ENCODE measurements at places on chromosomes 5 and 9.

DNA sequence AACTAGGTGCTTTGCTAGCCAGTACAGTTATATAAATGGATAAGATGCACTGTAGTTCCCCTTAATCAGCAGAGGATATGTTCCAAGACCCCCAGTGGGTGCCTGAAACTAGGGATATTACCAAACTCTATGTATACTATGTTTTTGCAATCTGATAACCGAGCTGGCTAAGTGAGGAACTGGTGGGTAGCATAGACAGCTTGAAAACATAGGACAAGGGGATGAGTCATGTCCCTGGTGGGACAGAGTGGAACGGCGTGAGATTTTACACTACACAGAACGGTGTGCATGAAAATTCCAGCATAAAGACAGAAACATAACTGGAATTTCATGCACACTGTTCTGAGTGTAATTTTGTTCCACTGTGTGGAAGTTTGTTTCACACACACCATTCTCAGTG, 86.9 kb downstream of the BASP1 start:
- DNase-seq = no peak

GRCh38 chr9:33466565-33467495, 6.9 kb downstream of the NOL6 start:
- no peak for DNase-seq

- DNase-seq = no peak
Observed at GRCh38 chr5:41656597-41656996, 146.2 kb upstream of the PLCXD3 start.

GRCh38 chr9:130215341-130216119, 43.3 kb downstream of the NCS1 start:
- no peak for DNase-seq

DNA sequence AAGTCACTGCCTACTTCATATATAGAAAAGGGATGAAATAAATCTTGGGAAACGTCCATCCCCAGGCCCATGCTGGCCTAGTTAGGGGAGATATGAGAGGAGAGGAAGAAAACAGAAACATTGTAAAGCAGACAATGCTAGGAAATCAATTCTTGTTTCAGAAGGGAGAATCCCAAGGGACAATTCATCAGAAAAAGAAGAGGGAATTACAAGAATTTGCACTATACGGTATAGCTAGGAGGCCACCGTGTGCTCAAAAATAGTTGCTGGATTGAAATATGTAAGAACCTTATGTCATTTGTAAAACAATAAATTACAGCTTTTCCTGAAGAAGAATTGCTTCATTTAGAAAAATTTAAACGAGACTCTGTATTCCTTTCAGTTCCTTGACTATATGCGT, 8.3 kb upstream of the SHC3 start:
- no peak for DNase-seq

- DNase-seq = no peak
Observed at GRCh38 chr5:108505608-108506007, 123.7 kb upstream of the FBXL17 start.

GRCh38 chr9:114186605-114187289, 31.4 kb downstream of the COL27A1 start:
- no peak for DNase-seq

DNA sequence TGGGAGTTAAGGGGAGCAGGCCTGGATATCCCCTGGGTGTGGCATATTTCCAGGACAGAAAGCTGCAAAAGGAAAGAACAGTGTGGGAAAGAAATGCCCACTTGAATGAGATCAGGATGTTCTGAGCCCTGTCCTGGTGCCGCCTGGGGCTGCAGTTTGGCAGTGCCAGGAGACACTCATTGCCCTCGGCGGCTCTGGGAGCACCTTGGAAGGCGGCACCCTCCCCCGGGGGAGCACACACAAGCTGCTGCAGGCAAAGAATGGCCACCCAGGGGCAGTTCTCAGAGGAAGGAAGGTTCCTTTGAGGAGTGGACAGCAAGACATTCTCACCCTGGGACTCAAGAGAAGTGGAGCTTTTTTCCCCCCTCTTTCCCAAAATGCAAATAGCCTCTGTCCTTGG, 305.3 kb downstream of the NTRK2 start:
- peak; percentile 78 for DNase-seq

DNA sequence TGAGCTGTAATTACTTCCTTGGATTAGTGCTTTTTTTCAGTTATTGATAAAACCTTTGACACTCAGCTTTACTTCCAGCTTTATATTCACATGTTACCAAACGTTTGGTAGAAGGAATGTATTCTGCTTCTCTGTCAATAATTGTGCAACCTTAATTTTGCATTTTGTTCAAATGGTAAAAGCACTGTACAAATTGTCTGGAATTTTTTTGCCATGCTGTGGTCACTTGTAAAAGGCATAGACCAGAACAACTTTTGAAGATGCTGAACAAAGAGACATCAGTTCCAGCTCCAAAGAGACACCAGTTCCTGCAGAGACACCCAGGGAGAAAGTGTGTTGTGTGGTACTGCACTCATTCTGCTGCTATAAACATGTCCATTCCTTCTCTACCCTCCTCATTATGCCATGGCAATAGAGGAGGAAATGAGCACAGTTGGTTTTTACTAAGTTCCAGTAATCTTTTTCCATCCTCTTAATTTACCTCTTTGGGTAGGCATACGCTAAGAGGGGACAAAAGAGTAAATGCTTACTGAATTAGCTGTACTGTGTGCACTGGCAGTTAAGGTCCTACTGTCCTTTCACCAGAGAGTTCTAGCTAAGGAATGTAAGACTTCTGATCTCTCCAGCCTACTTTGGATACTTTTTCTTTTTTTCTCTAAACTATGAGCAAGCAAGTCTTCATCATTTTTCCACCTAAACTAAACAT, 387.4 kb downstream of the FGF10 start:
- DNase-seq = no peak

- DNase-seq = no peak
Observed at GRCh38 chr5:143331956-143332355, 71.5 kb downstream of the NR3C1 start.

DNA sequence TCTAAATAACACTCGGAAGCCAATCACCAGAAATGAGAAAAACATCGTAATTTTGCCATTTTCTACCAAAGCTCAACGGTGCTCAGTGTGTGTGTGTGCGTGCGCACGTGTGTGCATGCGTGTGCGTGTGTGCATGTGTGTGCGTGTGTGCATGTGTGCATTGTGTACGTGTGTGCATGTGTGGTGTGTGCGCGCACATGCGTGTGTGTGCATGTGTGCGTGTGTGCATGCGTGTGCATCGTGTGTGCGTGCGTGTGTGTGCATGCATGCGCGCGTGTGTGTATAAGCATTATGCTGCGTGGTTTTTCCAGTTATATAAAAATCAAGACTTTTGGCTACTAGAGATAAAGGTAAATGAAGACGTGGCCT, 165.0 kb downstream of the DAB2IP start:
- no peak for DNase-seq

DNA sequence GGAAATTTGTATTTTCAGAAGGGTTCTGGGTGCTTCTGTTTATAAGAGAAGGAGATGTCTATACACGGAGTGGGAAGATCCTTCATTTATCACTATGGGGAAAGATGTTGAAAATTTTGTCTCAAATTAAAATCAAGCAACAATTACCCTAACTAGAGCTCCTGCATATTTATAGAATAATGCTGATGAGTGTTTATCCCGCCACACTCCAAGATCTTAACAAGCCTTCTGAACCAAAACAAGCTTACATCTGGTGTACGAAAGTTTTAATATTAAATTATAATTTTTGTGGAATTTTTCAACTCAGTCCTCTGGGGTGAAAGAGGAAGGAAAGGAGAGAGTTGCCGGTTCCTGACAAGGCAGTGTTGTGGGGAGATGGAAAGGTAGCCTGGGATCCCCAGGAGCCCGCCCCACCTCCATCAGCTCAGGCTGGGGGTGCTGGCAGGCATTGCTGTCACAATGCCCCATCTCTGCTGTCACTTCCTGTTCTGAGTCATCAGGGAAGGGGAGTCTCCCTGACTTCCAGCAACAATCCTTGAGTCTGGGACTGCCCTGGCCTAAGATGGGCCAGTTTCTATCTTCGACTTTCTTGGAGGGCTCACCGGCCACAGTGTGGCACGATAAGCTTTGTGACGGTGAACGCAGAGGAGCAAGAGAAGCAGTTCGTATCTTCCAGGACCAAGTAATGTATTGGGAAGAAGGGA, 64.5 kb downstream of the ERAP1 start:
- DNase-seq = no peak

DNA sequence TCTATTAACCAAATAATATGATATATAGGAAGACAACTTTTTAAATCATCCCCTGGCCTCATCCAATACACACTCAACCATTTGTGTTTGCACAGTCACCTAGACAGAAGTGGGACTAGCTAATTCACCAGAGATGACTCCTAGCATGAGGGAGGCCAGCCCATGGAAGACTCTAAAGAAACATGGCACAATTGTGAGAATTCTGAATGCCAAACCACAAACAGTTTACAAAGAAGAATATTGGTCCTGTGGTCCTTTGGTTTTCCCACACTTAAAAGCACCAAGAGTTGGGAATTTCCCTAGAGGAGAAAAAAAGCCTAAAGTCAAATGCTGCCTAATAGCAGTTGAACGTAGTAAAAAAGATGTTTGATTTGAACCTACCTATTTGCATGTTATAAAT, 609.9 kb downstream of the ACTL7B start:
- no peak for DNase-seq

- no peak for DNase-seq
Observed at GRCh38 chr5:169548315-169548714, 35.3 kb upstream of the SPDL1 start.

Measured in substantia nigra (tissue), 51 donors.